Stimulated activated CD4-positive, alpha-beta T cell treated with anti-CD3 and anti-CD28 coated beads, Interleukin-4, amount 100 ng/mL, for 48 hours (primary cell): ENCODE measurements at places on chromosomes 12 and 14.

DNA sequence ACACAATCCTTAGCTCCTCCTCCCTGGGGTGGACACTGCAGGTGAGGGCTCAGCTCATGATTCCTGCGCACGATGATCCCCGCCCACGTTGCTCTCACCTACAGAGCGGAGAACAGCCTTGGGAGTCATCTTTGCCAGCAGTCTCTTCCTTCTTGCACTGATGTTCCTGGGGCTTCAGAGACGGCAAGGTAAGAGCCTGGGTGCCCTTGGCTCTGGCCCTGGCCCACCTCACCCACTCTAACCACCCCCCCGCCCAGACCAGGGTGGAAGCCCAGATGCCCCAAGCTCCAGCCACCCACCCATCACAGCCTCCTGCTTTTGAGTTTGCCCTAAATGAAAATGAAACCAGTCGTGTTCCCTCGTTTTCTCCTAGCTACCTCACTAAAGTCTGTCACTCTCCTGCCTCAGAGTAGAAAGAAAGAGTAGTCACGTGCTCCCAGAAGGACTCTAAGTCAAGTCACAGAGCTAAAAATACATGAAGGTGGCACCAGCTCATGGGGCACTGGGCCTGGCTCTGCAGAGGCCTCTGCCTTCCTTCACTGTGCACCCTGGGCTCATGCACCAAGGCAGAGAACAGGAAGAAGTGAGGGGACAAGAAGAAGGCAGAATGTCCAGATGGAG lies 9.0 kb downstream of the TAPBPL start:
- DNase-seq: no peak

GRCh38 chr14:102551995-102552705 lies 40.3 kb upstream of the RCOR1 start:
- peak; percentile 51 for DNase-seq

DNA sequence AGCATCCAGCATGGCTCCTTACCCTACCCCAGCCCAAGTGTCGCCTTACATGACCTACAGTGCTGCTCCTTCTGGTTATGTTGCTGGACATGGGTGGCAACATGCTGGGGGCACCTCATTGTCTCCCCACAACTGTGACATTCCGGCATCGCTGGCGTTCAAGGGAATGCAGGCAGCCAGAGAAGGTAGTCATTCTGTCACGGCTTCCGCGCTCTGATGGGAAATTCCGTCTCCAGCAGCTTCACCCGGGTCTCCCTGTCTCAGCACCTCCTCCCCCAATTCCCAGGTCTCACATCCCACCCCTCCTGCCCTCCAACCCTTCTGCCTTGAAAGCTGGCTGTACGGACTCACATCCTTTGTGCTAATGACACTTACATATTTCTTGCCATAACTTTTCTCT lies 14.6 kb downstream of the PAX9 start:
- no peak for DNase-seq

DNA sequence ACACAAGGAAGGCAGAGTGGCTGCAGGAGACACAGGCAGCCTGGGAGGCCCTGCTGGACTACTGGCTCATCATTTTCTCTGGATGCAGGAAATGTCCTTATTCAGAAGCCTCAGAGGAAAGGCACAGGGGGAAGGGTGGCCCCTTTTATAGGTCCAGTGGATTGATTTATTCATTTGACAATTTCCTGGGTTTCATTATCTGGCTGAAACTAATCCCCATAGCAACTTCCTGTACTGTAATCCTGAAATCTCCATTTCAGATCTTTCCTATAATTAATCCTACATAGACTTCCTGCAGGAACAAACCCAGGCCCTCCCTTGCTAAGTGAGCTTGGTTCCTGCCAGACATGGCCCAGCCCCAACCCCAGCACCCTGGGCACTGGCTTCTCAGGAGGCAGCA lies 23.0 kb downstream of the KRT76 start:
- DNase-seq: no peak

DNA sequence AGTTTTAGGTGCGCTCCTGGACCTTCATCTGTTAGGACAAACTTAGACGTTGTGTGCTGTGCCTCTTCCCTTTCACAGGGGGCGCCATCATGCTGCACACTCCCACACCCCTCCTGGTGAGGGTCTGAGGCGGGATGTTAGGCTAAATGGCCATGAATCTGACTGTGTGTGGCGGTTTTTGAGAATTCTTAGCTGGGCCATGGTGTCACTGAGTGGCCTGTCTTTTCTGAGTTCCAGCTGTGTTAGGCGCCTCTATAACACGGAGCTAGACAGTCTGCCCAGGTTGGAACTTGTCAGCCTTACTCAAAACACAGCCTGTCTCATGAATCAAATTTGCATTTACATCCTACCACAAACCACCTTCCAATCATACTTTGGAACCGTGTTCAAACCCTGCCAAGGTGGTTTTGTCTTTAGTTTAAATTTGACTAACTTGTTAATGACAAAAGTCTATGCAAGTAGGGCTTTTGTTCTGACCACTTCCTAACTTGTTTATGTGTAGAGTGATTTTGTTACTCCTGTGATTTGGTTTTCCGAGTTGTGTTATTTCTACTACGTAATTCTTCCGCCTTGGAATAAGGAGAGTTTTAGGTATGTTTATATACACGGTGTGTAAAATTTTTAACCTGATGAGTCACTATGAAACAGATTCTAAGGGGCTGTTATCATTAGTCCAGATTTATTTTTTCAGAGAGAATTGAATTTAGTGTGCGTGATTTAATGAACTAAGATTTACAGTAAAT lies 19.6 kb downstream of the ACVR1B start:
- DNase-seq: no peak

- no peak for DNase-seq
These were observed 2.4 kb downstream of the CABP1 start for GRCh38 chr12:120642826-120643225.

DNA sequence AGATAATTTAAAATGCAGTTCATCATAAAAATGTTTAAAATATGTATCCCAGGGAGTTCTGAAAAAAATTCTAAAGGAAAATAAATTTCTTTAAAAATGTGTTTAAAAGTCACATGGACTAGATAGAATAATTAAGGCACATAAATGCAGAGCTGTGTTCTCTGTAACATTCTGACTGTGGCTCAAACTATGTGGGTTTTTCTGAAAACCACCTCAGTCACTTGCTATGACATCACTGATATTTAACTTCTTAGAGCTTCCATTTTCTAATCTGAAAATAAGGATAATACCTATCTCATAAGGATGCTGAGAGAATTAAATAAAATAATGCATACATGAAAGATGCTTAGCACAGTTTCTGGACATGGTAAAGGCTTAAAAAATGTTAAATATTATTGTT lies 107.3 kb downstream of the SLC41A2 start:
- DNase-seq: no peak

GRCh38 chr12:123064885-123065619 lies 84.6 kb downstream of the ARL6IP4 start:
- no peak for DNase-seq

DNA sequence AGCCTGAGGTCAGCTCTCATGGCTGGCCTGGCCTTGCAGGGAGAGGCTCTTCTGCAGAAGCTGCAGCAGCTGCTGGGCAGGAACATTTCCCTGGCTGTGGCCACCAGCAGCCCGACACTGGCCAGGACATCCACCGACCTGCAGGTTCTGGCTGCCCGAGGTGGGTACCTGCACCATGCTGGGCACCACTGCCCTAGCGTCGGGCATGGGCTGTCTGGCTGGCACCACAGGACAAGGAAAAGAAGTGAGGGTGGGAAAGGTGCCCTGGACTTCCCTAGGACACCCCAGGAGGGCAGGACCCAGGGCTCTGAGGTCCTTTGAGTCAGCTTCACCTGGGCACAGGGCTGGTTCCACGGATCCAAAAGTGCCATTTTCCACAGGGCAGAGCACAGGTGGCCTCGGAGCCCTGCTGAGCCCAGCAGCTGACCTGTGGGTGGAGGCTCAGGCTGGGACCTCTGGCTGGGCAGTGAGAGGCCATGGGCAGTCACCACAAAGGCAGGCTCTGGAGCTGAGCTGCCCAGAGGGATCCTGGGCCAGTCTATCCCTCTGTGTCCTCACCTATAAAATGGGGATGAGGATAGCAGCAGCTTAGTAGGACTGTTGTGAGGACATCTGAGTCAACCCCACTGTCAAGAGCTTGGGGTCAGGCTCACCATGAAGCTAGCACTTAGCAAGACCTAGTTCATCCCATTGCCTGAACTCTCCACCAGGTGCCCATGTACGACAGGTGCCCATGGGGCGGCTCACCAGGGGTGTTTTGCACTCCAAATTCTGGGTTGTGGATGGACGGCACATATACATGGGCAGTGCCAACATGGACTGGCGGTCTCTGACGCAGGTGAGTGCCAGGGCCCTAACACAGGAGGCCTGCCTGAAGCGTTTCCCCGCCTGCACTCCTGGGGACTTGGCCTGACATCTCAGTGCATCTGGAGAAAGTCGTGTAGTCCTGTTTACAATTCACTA lies 4.9 kb downstream of the PLD4 start:
- no peak for DNase-seq

- DNase-seq: no peak
These were observed 112.9 kb downstream of the C12orf42 start for GRCh38 chr12:103382736-103383346.

DNA sequence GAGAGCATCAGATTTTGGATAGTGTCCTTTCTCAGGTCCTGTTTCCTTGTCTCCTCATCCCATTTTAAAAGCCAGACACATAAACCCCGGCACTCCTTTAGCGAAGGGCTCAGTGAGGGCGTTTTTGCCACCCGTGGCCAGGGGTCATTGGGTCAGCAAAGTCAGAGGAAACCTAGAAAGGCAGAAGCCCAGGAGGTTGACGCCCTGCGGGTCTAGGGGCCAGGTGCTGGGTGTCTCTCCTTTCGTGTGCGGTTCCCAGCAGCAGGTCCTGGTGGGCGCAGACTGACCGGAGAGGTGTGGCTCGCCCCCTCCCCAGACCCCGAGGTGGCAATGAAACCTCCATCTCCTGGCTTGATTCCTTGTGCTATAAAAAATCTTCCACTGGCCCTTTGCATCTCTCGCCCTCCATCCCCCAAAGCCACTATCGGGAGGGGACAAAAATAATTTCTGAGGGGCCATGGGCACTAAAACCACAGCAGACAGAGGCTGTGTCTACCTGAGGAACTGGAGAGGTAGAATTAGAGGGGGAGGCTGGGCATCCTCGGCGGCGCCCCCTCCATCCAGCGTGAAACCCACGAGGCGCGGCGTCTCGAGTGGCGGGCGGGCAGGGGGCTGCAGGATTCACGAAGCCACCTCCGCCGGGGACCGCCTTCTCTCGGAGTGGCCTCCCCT lies 858 bp upstream of the FRMD6 start:
- DNase-seq: no peak

DNA sequence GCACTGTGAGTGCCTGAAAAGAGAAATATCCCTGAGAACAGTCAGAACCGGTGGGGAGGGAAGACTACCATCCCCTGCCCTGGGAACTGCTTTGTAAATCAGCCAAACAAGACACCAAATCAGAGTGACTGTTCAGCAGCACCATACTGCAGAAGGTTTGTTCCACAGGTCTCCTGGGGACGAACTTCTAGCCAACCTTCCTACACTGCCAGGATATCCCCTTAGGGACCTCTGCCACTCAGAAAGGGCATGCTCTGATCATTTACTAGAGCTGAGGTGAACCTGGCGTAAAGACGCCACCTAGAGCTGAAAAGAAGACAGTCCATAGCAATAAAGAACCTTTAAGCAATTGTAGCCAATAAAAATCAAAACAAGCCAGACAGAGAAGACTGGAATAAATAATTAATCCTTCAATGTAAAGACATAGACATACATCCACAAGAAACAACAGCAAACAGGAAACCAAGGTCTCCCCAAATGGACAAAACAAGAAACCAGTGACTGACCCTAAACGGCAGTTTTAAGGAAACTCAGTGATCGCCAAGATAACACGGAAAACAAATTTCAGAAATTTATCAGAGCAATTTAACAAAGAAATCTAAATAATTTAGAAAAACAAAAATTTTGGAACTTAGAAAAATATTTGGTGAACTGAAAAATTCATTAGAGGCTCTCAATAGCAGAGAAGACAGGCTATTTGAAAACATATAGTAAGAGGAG lies 228.1 kb upstream of the AMIGO2 start:
- no peak for DNase-seq

- no peak for DNase-seq
These were observed 357.3 kb downstream of the DUSP6 start for GRCh38 chr12:88994971-88995370.

DNA sequence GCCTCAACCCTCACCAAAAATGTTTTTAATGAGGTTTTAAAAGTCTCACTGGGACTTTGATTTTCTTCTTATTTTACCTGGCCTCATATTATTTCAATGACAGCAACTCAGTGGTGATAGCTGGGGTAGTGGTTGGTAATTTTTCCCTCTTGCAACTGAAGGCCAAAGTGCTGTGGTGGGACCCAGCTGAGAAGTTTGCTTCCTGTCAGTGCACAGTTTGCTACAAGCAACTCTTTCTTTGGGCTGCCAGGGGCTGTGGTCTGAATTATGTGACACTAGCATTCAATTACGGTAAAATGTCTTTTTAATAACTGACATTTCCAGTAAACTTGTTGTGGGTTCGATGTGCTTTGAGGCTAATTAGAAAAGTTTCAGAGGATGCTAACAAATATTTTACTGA lies 65.3 kb downstream of the IFNG start:
- no peak for DNase-seq

DNA sequence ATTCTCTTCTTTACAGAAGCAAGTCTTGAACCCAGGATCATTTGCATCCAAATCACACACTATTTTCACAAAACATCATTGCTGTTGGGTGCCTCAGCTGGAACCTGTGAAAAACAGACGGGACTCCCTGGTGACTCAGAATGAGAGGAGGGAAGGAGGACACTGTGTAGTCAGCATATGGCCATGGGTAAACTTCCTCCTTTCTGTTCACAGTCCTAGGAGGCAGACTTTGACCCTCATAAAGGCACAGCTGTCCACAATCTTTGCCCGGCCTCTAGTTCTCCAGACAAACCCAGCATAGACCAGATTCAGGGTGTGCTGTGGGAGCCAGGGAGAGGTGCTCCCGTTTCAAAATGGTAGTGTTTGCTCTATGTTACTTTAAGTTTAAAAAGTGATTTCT lies 62.0 kb downstream of the DYRK2 start:
- no peak for DNase-seq

DNA sequence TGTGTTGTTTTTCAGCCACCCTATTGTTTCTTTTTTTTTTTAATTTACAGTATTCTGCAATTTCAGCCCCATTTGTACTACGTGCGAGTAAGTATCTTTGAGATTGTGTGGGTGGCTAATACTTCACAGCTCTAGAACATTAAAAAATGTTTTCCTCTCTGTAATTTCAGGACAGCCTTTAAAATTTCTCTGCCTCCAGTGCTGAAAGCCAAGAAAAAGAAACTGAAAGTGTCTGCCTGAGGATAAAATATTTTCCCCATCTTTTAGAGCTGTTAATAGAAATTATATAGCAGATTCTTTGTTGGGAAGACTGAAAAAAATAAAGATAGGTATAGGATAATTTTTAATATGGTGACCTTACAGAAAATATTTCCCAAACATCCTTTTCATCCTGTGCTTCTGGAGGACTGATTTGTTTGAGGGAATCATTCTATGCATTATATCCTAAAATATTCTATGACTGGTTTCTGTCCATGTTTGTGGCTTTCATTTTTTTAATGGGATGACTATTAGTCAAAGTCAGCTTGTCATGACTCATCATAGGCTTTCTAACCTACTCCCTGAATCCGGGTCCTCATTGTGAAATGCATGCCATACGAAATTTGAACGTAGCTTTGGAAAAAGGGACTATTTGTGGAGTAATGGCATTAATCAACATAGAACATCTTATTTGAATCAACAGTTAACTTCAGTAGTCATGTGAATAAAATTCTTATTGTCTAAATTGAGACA lies 10.8 kb upstream of the TCTN2 start:
- DNase-seq: no peak
